CD8-positive, alpha-beta memory T cell (primary cell): ENCODE measurements at places on chromosomes 5 and 9. TPM values are rescaled to one million over a fixed set of nuclear protein-coding genes. Genes with fewer than 3 reads are reported as not detected.

GRCh38 chr9:75880618-75881017, 9.9 kb upstream of the PCSK5 start:
- no peak for DNase-seq

DNA sequence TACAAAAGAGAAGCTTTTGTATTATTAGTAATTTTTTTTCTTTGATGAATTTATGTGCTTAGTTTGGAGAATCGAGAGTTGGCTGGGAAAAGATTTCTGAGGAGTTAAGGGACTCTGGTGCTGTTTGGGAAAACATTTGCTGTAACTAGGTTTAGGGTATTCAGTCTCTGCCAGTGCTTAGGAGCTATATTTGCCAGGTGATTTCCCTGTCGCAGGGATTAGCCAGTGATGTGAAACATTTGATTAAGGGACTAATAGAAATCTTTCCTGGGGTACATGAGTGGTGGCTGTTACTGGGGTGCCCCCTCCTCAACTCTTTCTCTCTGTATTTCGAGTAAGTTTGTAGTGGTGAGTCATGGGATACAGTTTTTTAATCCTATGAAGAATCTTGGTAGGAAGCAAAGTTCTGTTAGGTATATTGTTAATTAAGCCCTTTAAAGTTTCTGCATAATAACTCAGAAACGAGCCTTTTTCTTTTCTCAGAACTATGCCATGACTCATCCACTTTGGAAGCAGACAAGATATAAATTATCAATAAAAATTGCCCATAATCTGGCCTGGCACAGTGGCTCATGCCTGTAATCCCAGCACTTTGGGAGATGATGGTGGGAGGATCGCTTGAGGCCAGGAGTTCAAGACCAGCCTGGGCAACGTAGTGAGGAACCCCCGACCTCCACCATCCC, 18.6 kb downstream of the RGMB start:
- no peak for DNase-seq

Gene GABRP
- not detected for total RNA-seq

GRCh38 chr5:167998148-167998767, 293.2 kb upstream of the WWC1 start:
- no peak for DNase-seq

DNA sequence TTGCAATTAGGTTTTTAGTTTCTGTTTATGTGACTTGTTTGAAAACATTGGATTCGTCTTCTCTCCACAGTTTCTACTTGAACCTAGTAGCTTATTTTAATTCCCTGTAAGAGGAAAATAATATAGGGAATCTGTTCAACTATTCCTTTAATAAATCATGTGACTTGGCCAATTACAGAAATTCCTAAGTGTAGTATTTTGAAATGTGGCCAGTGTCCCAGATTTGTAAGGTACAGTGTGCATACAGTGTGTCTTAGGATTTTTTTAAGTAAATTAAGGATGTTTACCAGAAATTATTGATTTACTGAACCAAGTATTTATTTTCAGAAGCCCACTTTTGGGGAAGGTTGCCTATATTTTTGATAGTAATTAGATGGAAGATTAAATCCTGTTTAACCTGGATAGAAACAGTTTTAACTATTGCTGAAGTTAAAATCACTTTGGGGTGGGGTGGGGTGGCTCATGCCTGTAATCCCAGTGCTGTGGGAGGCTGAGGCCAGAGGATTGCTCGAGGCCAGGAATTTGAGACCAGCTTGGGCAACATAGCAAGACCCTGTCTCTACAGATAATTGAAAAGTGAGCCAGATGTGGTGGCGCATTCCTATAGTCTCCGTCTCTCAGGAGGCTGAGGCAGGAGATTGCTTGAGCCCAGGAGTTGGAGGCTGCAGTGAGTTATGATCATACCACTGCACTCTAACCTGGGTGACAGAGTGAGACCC, 36.9 kb downstream of the G3BP1 start:
- no peak for DNase-seq

- no peak for DNase-seq
Observed at GRCh38 chr5:175444905-175445456, 999 bp upstream of the DRD1 start.

DNA sequence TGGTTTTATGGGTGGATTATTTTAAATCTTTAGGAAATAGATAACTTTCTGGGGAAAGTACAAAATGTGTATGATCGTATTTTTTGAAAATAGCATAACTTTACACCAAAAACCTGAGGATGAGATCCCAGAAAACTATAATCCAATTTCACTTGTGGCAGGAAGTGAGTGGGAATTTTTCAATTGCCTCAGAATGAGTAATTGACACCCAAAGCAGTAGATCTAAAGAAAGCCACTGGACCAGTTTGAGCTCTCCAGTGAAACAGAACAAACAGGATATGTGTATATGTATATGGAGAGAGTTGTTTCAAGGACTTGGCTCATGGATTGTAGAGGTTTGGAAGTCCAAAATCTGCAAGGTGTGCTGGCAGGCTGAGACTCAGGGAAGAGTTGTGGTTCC, 109.2 kb upstream of the SHB start:
- DNase-seq: no peak

GRCh38 chr5:78062645-78063044, 231.9 kb downstream of the AP3B1 start:
- no peak for DNase-seq

Gene TAF1L
- not detected for total RNA-seq

DNA sequence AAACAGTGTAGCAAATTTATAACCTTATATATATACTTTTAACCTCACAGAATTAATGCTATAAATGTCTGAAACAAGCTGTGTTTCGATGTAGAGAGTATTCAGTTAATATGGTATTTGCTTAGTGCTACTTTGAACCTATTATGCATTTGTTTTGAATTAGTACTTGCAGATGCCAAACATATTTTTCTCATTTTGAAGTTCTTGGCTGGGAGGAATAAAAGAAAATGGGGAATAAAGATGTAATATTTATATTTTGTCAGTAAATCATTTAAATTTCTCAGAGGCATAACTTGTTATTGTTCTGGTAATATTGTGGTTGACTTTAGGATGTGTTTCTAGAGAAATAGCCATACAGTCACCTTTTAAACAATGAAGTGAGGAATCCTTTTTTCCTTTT, 175.9 kb upstream of the IZUMO3 start:
- DNase-seq: no peak

- DNase-seq: no peak
Observed at GRCh38 chr5:169861934-169862333, 118.4 kb downstream of the INSYN2B start.

DNA sequence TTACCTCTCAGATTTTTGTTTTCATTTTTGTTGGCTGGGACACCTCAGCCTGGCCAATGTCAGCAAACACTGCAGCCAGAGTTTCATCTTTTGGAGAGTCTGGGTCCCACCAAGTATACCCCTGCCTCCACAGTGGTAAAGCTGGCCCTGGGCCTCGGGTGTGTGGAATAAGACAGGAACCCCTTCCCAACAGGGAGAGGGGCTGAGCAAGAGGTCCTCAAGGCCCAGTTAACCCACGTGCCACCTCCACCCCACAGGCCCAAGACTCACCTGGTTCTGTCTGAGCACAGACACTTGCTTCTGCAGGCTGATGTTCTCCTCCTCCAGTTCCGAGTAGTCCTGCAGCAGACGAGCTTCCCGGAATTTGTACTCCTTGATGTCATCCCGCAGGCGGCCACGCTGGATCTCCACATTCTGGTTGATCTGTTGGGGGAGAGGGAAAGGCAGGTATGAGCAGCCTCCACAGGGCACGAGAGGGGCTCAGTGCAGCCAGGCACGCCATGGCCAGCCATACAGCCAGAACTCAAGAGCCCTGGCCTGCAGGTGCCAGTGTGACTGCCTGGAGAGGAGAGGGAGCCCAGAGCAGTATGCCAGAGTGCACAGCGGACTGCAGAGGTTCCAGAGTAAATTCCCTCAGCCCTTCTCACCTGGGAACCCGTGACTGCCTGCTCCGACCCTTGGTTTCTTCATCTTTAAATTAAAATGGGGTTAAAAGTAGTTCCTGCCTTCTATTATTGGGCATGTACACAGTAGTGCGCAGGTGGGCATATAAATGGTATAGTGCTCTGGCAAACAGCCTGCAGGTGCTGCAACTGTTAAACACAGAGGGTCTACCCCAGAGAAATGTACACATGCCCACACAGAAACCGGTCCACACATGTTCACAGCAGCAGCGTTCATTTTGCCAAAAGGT, 42.0 kb downstream of the BICD2 start:
- no peak for DNase-seq

Gene SNCAIP
- not detected for total RNA-seq
